ENCODE measurements at places on chromosomes 3 and 15. TPM values are rescaled to one million over a fixed set of nuclear protein-coding genes. Genes with fewer than 3 reads are reported as not detected.

GRCh38 chr3:17179381-17180205, 294.8 kb downstream of the PLCL2 start:
- no peaks in the 10 kb centered on the region for H3K36me3 ChIP-seq
- no peaks in the 10 kb centered on the region for H3K4me1 ChIP-seq
- no peak overlapping the region for H3K27ac ChIP-seq
- H3K27me3 ChIP-seq = no peaks in the 10 kb centered on the region
- no peak for DNase-seq
- no peak overlapping the region for H3K4me3 ChIP-seq

- H3K27me3 ChIP-seq = no peaks in the 10 kb centered on the region
- H3K4me3 ChIP-seq = no peak overlapping the region
- H3K27ac ChIP-seq = no peak overlapping the region
- DNase-seq = no peak
- H3K36me3 ChIP-seq = no peaks in the 10 kb centered on the region
- no peaks in the 10 kb centered on the region for H3K4me1 ChIP-seq
Observed at GRCh38 chr3:26307192-26307591, 315.4 kb upstream of the LRRC3B start.

GRCh38 chr15:36294359-36294758, 285.1 kb upstream of the CDIN1 start:
- H3K27ac ChIP-seq = no peak overlapping the region
- no peaks in the 10 kb centered on the region for H3K36me3 ChIP-seq
- no peak overlapping the region for H3K4me3 ChIP-seq
- H3K4me1 ChIP-seq = no peaks in the 10 kb centered on the region
- DNase-seq = no peak

GRCh38 chr3:196063049-196063448, 18.8 kb downstream of the TFRC start:
- H3K27me3 ChIP-seq = no peaks in the 10 kb centered on the region
- H3K4me1 ChIP-seq = no peaks in the 10 kb centered on the region
- no peak for DNase-seq
- no peak overlapping the region for H3K4me3 ChIP-seq

GRCh38 chr15:78565951-78566774, 843 bp downstream of the CHRNA5 start:
- no peaks in the 10 kb centered on the region for H3K36me3 ChIP-seq
- peak overlapping the region; percentile 64 for H3K4me3 ChIP-seq
- H3K27ac ChIP-seq = peak overlapping the region; percentile 80

Gene C2CD4A
- 0.11 TPM for total RNA-seq

GRCh38 chr3:179196098-179196497, 47.9 kb downstream of the PIK3CA start:
- no peak overlapping the region for H3K4me3 ChIP-seq
- H3K27ac ChIP-seq = no peak overlapping the region
- DNase-seq = no peak
- no peaks in the 10 kb centered on the region for H3K36me3 ChIP-seq
- H3K4me1 ChIP-seq = peaks cover 14% of the 10 kb centered on the region

GRCh38 chr15:81863162-81863561, 182.7 kb downstream of the MEX3B start:
- no peak overlapping the region for H3K4me3 ChIP-seq
- H3K27me3 ChIP-seq = no peaks in the 10 kb centered on the region
- H3K4me1 ChIP-seq = no peaks in the 10 kb centered on the region
- no peak for DNase-seq

GRCh38 chr15:94023531-94023930, 207.8 kb upstream of the MCTP2 start:
- H3K27me3 ChIP-seq = no peaks in the 10 kb centered on the region
- no peak for DNase-seq
- no peaks in the 10 kb centered on the region for H3K36me3 ChIP-seq

- peak overlapping the region; percentile 92 for H3K27ac ChIP-seq
- no peaks in the 10 kb centered on the region for H3K27me3 ChIP-seq
- H3K36me3 ChIP-seq = no peaks in the 10 kb centered on the region
Observed at GRCh38 chr15:62059108-62059815, 985 bp downstream of the VPS13C start.

DNA sequence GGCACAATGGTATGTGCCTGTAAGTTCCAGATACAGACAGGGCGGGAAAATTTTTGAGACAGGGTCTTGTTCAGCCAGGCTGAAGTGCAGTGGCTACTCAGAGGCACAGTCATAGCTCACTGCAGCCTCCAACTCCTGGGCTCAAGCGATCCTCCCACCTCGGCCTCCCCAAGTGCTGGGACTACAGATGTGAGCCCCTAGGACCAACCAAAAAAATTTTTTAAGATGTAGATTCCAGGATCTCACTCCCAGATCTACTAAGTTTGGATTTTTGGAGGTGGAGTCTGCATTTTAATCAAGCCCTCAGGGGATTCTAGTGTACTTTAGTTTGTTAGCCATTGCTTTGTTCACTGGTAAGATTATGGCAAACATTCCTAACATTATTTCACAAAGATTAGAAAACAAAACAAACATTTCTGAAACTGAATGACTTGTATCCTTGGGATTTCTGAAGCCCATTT, 2.7 kb downstream of the LIPH start:
- H3K4me3 ChIP-seq = no peak overlapping the region
- no peaks in the 10 kb centered on the region for H3K36me3 ChIP-seq
- DNase-seq = peak; percentile 57
- peaks cover 44% of the 10 kb centered on the region for H3K4me1 ChIP-seq

DNA sequence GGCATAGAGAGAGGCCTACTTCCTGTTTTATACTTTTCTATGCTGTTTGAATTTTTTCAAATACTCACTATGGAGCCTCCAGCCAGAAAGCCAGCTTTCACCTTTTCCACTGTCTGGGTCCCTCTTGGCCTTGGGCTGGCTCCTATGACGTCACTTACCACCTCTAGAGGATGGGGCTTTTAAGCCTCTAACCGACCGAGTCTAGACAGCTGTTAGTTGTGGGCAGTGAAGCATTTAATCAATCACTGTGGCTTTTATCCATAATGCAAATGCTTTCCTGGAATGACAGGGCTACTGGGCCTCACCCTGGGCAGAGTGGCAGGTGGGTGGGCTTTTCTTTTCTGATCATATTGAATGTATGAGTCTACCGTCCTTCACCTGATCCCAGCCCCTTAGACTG, 61.9 kb downstream of the LRRK1 start:
- no peak overlapping the region for H3K27ac ChIP-seq
- peaks cover 7% of the 10 kb centered on the region for H3K4me1 ChIP-seq
- DNase-seq = no peak
- no peaks in the 10 kb centered on the region for H3K27me3 ChIP-seq
- no peaks in the 10 kb centered on the region for H3K36me3 ChIP-seq

Gene KNG1
- total RNA-seq = 6.7 TPM

DNA sequence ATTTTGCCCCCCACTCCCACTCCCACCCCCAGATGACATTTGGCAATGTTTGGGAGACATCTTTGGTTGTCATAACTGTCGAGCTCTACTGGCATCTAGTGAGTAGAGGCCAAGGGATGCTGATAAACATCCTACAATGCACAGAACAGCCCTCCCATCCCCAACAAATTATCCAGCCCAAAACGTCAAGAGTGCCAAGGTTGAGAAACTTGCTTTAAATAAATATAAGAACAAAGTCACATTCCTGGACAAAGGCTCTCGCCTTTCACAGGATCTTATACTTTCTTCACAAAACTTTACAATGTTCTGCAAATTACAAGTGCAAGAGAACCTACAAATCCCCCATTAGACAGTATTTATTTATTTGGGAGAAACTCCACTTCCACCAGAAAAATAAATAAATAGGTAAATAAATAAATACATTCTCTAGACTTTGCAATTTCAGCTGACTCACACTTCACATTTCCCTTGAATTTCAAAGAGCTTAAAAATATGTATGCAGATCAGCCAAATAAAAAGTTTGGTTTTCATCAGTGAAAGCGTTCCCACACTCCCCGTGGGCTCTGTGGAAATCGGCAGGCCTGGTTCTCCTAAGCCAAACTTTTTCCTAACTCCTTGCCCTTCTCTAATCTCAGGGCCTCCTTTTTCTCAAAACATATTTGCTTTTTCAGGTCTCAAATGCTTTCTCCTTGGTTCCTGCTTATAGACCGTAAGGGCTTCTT, 12.7 kb upstream of the CPA3 start:
- no peaks in the 10 kb centered on the region for H3K4me1 ChIP-seq
- no peaks in the 10 kb centered on the region for H3K36me3 ChIP-seq

DNA sequence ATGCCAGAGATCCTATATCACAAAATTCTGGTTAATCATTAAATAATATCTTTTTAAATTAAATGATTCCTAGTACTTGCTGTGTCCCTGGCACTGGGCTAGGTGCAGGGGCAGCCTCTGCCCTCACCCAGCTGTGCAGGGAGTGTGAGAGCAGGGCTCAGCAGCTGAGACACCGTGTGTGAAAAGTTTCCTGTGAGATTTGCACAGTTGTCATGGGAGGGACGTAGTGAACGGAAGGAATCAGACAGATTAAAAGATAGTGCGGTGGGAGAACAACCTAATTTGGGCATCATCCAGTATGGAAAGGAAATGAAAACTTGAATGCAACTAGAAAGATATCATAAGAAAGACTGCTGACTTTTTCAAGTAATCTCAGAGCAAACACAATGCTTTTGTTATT, 204.1 kb downstream of the SSR3 start:
- peaks cover 1% of the 10 kb centered on the region for H3K27me3 ChIP-seq
- no peak for DNase-seq
- no peak overlapping the region for H3K27ac ChIP-seq
- H3K36me3 ChIP-seq = no peaks in the 10 kb centered on the region

GRCh38 chr3:111369958-111370357, 172.0 kb upstream of the CD96 start:
- DNase-seq = no peak
- no peaks in the 10 kb centered on the region for H3K36me3 ChIP-seq

GRCh38 chr3:153142961-153143360, 19.1 kb upstream of the RAP2B start:
- H3K4me1 ChIP-seq = peaks cover 24% of the 10 kb centered on the region
- H3K36me3 ChIP-seq = no peaks in the 10 kb centered on the region
- H3K27me3 ChIP-seq = no peaks in the 10 kb centered on the region
- H3K27ac ChIP-seq = no peak overlapping the region
- H3K4me3 ChIP-seq = no peak overlapping the region

Gene OR5K2
- not detected for total RNA-seq

Gene CFAP100
- not detected for total RNA-seq

DNA sequence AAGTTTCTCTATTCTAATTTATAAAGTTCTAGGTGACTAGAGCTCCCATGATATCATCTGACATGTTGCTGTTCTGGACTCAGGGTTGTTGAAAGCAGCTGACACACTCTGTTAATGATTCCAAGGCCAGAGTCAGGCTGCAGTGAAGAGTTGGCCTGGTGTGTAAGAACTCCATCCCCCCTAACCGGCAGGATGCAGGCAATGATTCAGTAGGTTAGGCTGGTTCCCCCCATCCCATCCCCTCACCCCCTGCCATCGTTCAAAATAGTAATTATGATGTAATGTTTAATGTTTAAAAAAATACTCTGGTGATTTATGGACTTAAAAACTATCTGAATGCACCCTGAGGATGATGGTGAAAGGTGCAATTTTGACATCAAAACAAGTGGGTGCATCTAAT, 4.6 kb upstream of the TRIM71 start:
- no peaks in the 10 kb centered on the region for H3K36me3 ChIP-seq
- peaks cover 19% of the 10 kb centered on the region for H3K4me1 ChIP-seq
- no peaks in the 10 kb centered on the region for H3K27me3 ChIP-seq
- no peak overlapping the region for H3K4me3 ChIP-seq

DNA sequence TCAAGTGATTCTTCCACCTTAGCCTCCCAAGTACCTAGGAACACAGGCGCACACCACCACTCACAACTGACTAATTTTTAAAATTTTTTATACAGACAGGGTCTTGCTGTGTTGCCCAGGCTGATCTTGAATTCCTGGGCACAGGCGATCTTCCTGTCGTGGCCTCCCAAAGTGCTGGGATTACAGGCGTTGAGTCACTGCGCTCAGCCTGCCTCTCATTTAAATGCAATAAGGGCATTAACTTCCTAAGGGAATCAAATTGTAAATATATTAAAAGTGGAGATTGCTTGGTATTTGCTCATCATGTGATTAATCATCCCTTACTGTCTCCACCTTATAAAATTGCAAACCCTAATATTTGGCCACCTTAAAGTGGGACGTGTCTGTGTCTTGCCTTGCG, 65.2 kb downstream of the PGPEP1L start:
- H3K36me3 ChIP-seq = peaks cover 2% of the 10 kb centered on the region
- no peak overlapping the region for H3K27ac ChIP-seq
- no peak overlapping the region for H3K4me3 ChIP-seq
- no peaks in the 10 kb centered on the region for H3K27me3 ChIP-seq

DNA sequence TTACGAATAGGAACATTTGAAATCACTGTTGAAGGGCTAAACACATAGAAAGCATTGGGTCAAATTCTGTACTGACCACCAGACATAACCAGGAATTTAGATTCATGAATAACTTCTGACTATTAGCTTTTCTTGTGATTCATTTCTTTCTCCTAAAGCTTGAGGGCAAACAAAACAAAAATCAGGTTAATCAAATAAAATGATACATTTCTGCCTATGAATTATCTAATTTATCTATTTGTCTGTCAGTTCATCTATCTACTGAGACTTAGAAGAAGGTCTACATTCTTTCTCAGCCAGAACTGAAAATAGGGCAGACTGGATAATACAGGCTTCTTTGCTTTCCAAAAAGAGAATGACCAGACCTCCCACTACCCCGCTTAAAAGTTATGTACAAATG, 65.9 kb upstream of the ST3GAL6 start:
- H3K27ac ChIP-seq = no peak overlapping the region
- H3K4me1 ChIP-seq = peaks cover 16% of the 10 kb centered on the region
- DNase-seq = no peak
- H3K36me3 ChIP-seq = no peaks in the 10 kb centered on the region
- H3K27me3 ChIP-seq = no peaks in the 10 kb centered on the region
- no peak overlapping the region for H3K4me3 ChIP-seq

Gene EOMES
- 0.53 TPM for total RNA-seq
